ENCODE measurements at places on chromosomes 13 and 19. TPM values are rescaled to one million over a fixed set of nuclear protein-coding genes. Genes with fewer than 3 reads are reported as not detected.

Gene ZNF575
- 3.3 TPM for total RNA-seq

Gene LILRB1
- total RNA-seq, result 0.34 TPM

Gene TIMM29
- total RNA-seq, result 24.1 TPM

Gene SHANK1
- 0.14 TPM for total RNA-seq

Gene DCT
- total RNA-seq, result 0.14 TPM

Gene SELENOV
- total RNA-seq, result not detected

Gene GARIN5A
- total RNA-seq, result 0.60 TPM

Gene KL
- 0.41 TPM for total RNA-seq

Gene GIPR
- total RNA-seq, result 15.7 TPM

Gene CD70
- total RNA-seq, result 4.8 TPM

All from activated naive CD4-positive, alpha-beta T cell treated with anti-CD3 and anti-CD28 coated beads, Interleukin-2, amount 50 U/mL, for 72 hours (primary cell).